Cerebellum (tissue), 4 donors: ENCODE measurements at places on chromosomes 5 and 9.

- peak; percentile 29 for DNase-seq
These were observed 120.4 kb upstream of the CACNA1B start for GRCh38 chr9:137757139-137757538.

DNA sequence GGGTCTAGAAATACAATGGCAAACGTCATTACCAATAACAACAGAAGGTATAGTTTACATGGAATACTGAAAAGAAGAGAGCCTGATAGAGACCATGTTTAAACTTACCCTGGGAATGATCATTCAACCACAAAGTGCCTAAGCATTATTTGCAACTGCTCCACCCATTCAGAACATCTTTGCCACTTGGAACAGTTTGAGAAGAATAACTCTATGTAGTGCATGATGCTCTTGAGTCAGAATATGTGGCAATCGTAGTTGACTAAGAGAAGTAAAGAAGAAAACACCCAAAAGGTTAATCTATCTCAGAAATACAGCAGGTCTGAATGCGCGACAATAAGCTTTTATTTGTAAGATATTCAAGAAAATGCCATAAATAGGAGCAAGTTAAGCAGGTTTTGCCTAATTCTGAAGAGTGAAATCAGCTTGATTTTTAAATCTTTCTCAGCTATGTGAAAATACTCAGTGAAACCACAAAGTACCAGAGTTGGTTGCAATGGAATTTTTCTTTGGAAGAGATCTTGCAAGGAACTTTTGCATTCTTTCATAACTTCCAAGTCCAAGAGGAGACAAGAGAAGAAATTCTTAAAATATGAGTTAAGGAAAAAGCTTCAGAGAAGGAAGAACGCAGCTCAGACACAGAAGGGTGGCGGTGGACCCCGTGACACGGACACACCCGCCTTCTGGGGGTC, 64.3 kb downstream of the HABP4 start:
- no peak for DNase-seq

DNA sequence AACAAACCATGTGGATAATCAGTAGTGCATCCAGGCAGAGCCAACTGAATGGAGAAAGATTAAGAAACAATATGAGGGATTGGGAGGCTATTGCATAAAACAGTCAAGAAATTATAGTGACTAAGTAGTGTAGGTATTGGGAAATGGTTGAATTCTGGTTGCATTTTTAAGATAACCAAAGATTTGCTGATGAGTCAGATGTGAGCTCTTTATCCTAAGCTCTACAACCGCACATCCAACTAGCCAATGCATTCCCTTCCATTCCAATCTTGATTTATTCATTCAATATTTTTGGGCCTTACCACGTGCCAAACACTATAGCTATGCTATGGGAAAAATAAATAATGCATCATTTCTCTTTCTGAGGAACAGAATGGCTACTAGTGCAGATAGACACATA, 524.5 kb upstream of the RGMB start:
- no peak for DNase-seq

DNA sequence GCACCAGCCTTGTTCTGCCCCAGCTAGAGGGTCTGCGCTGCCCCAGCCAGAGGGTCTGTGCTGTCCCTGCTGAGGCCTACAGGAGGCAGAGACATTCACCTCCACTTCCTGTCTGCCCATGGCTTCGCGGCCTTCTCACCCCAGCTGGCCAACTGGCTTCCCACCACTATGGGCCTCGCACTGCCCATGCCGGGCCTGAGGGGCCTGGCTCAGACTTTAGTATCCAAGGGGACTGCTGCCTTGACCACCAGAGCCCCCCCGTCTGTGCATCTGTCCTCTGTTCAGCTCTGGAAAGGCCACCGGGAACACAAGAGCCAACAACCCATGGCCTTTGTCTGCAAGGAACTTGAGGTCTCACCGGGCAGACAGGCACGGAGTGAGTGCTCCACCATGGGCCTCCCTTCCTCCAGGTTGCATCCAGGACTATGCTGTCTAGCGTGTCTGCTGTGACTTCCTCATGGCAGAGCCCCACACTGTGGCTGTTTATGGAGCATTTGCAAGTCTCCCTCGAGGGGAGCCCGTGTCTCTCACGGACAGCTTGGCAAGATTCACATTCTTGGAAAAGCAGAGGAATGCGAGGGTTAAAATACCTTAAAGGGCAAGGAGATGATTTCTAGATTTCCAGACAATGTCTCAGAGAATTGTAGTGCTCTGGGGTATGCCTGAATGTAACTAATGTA, 1.7 kb downstream of the DCANP1 start:
- DNase-seq: no peak

DNA sequence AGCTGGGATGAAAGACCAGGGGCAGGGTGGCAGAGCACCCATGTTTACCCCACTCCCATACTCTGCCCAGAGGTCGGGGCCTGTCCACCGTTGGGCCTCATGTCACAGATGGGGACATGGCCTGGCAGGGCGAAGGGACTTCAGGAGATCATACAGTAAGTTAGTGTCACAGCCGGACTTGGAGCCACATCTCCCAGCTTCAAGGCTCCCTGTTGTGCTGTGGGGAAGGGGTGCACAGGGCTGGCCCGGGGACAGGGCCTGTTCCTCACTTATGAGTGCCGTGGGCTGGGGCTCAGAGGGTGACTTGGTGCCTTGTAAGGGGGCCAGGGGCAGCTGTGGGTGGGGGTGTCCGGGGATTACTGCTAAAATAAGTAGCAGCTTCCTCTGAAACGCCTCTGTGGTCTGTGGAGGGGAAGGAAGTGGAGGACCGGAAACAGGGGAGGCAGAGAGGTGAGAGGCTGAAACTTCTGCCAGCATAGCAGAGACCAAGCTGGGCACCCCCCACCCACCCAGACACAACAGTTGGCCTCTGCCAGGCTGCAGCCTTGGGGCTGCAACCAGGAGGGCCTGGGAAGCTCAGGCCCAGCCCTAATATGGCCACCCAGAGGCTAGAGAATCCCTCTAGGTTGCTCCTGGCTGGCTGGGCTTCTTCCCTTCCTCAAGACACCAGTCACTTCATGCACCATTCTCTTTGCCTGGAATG, 41.1 kb upstream of the NEK6 start:
- no peak for DNase-seq

GRCh38 chr9:3793971-3794383, 268.2 kb upstream of the RFX3 start:
- DNase-seq: no peak

GRCh38 chr5:104659497-104659896, 1096.9 kb upstream of the NUDT12 start:
- DNase-seq: no peak

DNA sequence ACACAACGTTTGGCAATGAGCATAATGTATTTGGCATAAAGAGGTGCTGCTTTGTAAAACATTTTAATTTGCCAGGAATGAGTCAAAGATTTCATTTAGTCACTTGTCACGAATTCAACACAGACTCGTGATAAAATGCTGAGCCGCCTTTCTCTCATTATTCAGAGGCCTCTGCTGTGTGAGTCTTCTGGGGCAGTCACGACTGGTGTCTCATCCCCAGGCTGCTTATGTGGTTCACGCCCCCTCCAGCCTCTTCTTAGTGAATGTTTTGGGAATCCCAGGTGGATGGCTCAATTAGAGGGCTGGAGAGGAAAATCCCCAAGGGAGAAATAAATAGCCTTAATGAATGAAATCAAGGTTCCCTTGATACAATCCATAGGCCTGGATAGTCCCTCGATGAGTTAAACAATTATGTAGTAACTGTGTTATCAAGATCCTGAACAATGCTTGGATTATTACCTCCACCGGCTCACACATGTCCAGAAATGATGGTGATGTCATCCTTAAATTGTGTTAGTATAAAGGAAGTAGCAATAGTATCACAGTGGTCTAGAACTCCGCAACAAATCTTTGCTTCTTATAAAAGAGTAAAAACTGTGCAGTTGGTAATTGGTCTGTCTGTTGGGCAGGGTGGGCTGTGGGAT, 192.1 kb upstream of the ADAMTS16 start:
- DNase-seq: no peak

GRCh38 chr5:1222147-1222546, 3.0 kb upstream of the SLC6A18 start:
- no peak for DNase-seq

DNA sequence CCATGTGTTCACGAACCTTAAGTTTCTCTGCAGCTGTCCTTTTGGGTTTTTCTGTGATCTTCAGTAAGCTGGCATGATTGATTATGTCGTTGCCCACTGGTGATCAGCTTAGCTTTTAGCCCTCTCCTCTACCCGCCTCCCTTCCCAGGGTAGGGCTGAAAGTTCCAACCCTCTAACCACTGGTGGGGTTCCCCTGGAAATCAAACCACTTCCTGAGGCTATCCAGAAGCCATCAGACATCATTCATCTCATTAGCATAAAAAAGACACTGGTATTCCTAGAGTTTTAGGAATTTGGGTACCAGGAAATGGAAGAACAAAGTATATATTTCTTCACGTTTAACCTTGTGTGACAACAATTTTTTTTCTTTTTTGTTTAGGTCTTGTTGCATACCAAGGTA, 29.8 kb downstream of the SPIN1 start:
- no peak for DNase-seq
